Body of pancreas (tissue), 4 donors: ENCODE measurements at places on chromosomes 5 and 9.
A peak's percentile ranks its signal among the peaks of the same experiment; 100 is the strongest.

- DNase-seq = no peak
Measured at GRCh38 chr5:80187421-80188090, 68.3 kb downstream of the SERINC5 start.

GRCh38 chr9:109912726-109913460 lies 132.9 kb downstream of the PALM2AKAP2 start:
- DNase-seq = no peak

GRCh38 chr5:108102463-108102862 lies 279.4 kb downstream of the FBXL17 start:
- DNase-seq = no peak

DNA sequence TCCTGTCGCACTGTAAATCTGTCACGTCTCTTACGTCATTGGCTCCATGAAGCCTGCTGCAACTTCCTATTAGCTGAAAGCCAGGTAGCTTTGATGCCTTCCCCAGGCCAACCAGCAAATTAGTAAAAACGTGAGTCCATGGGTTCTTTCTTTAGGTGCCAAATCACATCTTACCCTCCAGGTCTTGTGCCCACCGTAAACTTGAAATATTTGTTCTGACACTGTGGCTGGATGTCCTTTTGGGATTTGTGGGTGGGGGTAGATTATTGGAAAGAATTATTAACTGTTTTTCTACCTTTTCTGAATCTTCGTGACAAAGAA lies 172.8 kb downstream of the NR3C1 start:
- no peak for DNase-seq

DNA sequence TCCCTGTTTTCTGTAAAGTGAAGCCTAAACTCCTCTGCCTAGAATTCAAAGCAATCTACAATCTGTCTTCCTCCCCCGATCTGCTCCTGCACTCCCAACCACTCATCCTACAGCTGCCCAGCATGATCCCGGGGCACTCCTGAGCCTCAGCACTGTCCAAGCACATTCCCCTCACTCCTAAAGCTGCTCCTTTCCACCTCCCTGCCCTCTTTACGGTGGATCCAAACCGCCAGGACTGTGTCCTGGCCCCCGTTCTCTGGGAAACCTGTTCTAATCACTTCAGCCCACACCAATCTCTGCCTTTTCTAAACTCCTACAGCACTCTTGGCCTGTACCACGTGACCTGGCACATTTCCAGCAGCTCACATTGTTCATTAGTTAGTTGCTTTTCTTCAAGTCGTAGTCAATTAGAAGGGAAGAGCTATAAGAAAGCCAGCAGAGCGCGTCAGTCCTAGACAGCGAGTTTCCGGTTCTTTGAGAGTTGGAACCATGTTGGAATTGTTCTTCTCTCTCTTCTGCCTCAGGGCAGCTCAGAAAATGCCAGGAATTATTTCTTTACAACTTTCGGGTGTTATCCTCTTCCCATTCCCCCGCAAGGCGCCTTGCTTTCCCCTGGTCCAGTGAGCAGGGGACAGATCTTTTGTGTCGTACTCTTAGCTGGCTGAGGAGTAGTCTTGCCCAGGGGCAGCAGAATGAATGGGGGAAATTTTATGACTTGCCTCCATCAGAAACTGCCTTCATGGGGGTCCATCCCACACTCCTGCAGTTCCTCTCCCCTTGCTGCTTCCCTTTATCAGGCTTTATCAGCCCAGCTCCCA lies 60.7 kb downstream of the NRG2 start:
- peak; percentile 30 for DNase-seq

- no peak for DNase-seq
Measured at GRCh38 chr9:112354081-112354743, 20.8 kb upstream of the PTBP3 start.

DNA sequence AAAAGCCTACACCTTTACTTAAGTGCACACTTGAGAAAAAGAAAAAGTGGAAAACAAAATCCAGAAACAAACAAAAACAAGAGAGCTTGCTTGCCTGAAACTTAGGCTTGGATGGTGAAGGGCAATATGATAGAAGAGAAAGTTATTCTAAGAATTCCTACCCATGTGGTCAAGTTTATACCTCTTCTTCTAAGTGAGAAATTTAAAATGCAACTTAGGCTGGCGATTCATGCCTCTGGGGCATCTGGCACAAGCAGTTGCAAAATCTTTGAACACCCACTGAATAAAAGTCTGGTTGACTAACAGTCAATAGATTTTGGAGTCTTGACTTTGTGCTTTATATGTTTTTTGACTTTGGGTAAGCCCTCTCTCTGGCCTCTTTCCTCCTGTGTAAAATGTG lies 239.6 kb downstream of the KDM4C start:
- no peak for DNase-seq

DNA sequence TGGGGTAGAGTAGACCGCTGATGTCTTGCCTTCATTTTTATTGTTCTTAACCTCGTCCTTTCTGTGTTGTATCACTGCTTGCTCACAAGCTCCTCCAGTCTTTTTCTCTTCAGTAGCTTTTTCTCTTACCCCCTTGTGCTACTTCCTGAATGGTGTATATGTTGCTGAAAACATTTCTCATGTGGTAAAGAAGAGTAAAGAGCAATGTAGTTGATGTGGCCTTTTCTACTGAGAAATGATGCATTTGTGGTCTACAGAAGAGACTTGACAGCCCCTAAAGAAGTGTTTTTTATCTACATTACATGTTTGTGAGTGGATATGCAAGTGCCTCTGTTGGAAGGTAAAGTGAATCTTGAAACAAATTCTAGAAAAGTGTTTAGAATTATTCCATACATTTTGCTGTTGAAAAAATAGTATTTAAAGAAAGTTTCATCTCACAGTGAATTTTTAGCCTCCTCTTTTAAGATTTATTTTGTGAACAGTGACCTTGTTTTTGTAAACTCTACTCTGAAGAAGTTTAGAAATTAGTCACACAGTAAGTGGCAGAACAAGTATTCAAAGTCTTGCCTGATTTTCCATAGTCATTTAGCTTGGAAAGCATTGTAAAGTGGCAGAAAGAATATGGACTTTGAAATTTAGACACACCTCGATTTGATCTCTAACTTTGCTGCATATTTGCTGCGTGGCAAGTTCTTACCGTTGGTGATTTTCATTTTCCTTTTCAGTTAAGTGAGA lies 17.4 kb downstream of the CDC42SE2 start:
- no peak for DNase-seq

- no peak for DNase-seq
Measured at GRCh38 chr9:76099516-76099915, 209.0 kb downstream of the PCSK5 start.

DNA sequence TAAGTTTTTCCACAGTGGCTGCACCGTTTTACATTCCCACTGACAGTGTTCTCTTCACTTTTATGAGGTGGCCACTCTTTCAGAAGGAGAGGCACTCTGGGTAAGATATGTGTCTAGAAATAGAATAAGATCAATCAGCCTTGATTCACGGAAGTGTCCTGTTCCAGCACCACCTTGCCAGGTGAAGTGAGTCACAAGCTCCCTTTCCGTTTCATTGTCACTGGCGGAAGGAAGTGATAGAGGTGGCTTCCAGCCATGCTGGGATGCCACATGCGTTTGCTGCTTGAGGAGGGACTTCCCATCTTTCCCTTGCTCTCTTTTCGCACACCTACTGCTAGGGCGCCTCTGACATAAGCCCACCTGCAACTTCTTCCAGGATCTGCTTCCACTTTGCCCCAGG lies 217.1 kb downstream of the PIK3R1 start:
- no peak for DNase-seq
